ENCODE measurements at places on chromosomes 13 and 19. TPM values are rescaled to one million over a fixed set of nuclear protein-coding genes. Genes with fewer than 3 reads are reported as not detected.
A peak's percentile ranks its signal among the peaks of the same experiment; 100 is the strongest.

- H3K4me1 ChIP-seq, result no peaks in the 10 kb centered on the region
- no peaks in the 10 kb centered on the region for H3K27me3 ChIP-seq
- H3K4me3 ChIP-seq, result no peak overlapping the region
- no peak overlapping the region for H3K27ac ChIP-seq
- H3K36me3 ChIP-seq, result no peaks in the 10 kb centered on the region
These were observed 788.0 kb upstream of the ATXN8OS start for GRCh38 chr13:69319656-69320055.

GRCh38 chr13:52447815-52448552 lies 2.5 kb downstream of the VPS36 start:
- H3K36me3 ChIP-seq, result peaks cover 6% of the 10 kb centered on the region
- DNase-seq, result no peak
- no peak overlapping the region for H3K27ac ChIP-seq

- no peak overlapping the region for H3K4me3 ChIP-seq
- H3K27ac ChIP-seq, result no peak overlapping the region
- no peak for DNase-seq
These were observed 1794.2 kb downstream of the SLITRK5 start for GRCh38 chr13:89465366-89465765.

- DNase-seq, result no peak
- H3K27ac ChIP-seq, result peak overlapping the region; percentile 95
- peaks cover 30% of the 10 kb centered on the region for H3K36me3 ChIP-seq
These were observed 3.5 kb upstream of the FTL start for GRCh38 chr19:48961673-48962028.

- no peak for DNase-seq
- no peaks in the 10 kb centered on the region for H3K4me1 ChIP-seq
- no peak overlapping the region for H3K4me3 ChIP-seq
- no peaks in the 10 kb centered on the region for H3K36me3 ChIP-seq
- no peak overlapping the region for H3K27ac ChIP-seq
- H3K27me3 ChIP-seq, result peaks cover 3% of the 10 kb centered on the region
These were observed 44.7 kb upstream of the LATS2 start for GRCh38 chr13:21106089-21106488.

GRCh38 chr13:25371158-25371874 lies 458 bp upstream of the ATP8A2 start:
- no peak for DNase-seq
- no peaks in the 10 kb centered on the region for H3K36me3 ChIP-seq
- H3K4me1 ChIP-seq, result no peaks in the 10 kb centered on the region
- H3K27me3 ChIP-seq, result peaks cover 69% of the 10 kb centered on the region

- peaks cover 37% of the 10 kb centered on the region for H3K36me3 ChIP-seq
- peaks cover 41% of the 10 kb centered on the region for H3K4me1 ChIP-seq
- DNase-seq, result no peak
- H3K27ac ChIP-seq, result no peak overlapping the region
These were observed 3.7 kb downstream of the ICAM1 start for GRCh38 chr19:10274589-10274988.

DNA sequence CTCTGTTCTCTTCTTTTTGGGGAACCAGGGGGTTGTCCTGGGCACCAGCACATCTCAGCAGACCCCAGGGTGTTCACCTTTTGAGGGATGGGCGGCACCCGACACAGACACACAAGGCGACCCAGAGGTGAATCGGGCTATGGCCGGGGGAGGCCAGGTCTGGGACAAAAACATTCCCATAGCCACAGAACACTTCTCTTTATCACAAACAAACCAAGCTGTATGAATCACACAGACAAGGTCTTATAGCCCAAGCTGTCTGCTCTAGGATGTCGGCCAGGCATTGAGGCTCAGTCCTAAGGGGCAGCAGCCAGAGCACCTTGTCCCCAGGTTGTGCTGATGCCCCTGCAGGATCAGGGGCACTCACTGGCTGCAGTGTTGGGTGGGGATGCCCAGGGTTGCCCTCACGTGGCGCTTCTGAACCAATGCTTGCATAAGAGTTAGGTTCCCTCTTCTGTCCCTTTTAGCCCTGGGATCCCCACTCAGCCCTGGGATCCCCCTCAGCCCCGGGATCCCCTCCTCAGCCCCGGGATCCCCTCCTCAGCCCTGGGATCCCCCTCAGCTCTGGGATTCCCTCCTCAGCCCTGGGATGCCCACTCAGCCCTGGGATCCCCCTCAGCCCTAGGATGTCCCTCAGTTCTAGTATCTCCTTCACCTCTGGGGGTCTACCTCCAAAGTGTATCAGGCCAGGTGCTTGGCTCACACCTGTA lies 26.9 kb downstream of the MAU2 start:
- no peaks in the 10 kb centered on the region for H3K27me3 ChIP-seq
- no peak overlapping the region for H3K27ac ChIP-seq
- H3K4me3 ChIP-seq, result no peak overlapping the region
- H3K36me3 ChIP-seq, result peaks cover 28% of the 10 kb centered on the region

DNA sequence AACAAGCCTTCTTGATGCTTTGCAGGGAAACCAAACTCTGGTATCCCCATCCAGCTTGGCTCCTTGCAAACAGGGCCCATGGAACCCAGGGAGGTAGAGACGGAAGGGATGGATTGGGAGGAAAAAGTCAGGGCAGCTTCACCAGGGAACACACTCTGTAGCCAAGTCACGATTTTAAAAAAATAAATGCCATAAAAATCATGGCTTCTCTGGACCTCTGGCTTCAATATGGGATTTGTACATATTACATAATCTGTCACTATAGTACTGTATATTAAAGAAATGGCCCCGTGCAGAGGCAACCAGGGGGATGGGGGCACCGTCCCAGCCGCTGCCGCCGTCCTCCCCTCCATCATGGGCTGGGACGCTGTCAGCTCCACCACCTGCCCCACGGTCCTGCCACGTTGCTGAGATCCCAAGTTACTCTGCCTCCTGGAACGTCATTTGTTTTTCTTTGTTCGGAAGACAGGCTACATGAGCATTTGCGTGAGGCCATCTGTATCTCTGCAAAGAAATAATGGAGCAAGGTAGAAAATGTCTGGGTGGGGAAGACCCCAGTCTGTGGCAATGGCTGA lies 313.3 kb downstream of the ZNF536 start:
- no peaks in the 10 kb centered on the region for H3K4me1 ChIP-seq
- no peak for DNase-seq
- no peak overlapping the region for H3K4me3 ChIP-seq
- H3K27ac ChIP-seq, result no peak overlapping the region

DNA sequence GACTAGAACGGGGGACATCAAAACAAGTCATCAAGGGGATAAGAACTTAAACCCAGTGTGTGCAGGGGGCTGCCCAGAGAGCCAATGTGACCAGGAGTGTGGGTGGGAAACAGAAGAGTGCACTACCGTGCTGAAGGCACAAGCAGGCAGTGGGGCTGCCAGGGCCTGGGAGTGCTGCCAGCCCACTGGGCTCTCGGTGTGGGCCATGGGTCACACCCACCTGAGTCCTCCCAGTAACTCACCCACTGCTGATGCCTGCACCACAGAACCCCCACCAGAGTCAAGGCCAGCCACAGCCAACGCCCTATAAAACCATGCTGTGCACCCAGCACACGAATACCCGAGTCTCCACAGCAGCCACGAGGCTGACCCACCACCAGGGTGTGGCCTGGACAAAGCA lies 8.5 kb downstream of the MED26 start:
- H3K27me3 ChIP-seq, result no peaks in the 10 kb centered on the region
- DNase-seq, result no peak
- H3K4me3 ChIP-seq, result no peak overlapping the region
- no peak overlapping the region for H3K27ac ChIP-seq

GRCh38 chr19:18183529-18183928 lies 9.5 kb upstream of the MPV17L2 start:
- no peak for DNase-seq
- no peaks in the 10 kb centered on the region for H3K4me1 ChIP-seq
- H3K4me3 ChIP-seq, result no peak overlapping the region
- peaks cover 3% of the 10 kb centered on the region for H3K36me3 ChIP-seq

GRCh38 chr19:40091205-40092129 lies 724 bp upstream of the ZNF780A start:
- H3K36me3 ChIP-seq, result peaks cover 18% of the 10 kb centered on the region
- peaks cover 7% of the 10 kb centered on the region for H3K27me3 ChIP-seq
- H3K27ac ChIP-seq, result peak overlapping the region; percentile 99
- peak overlapping the region; percentile 100 for H3K4me3 ChIP-seq
- peaks cover 43% of the 10 kb centered on the region for H3K4me1 ChIP-seq

- no peak overlapping the region for H3K4me3 ChIP-seq
- no peak overlapping the region for H3K27ac ChIP-seq
- DNase-seq, result no peak
- no peaks in the 10 kb centered on the region for H3K36me3 ChIP-seq
These were observed 386.5 kb downstream of the OLFM4 start for GRCh38 chr13:53415135-53415534.

- H3K27me3 ChIP-seq, result no peaks in the 10 kb centered on the region
- H3K36me3 ChIP-seq, result peaks cover 35% of the 10 kb centered on the region
- H3K4me3 ChIP-seq, result no peak overlapping the region
- H3K4me1 ChIP-seq, result peaks cover 23% of the 10 kb centered on the region
These were observed 13.7 kb downstream of the ZBTB7A start for GRCh38 chr19:4052993-4053422.

GRCh38 chr19:34963573-34964406 lies at the start of gene ZNF792:
Gene ZNF792 (minus strand): TSS chr19:34964229. CDS start chr19:34963662, 567 bp downstream.
- peaks cover 44% of the 10 kb centered on the region for H3K36me3 ChIP-seq
- peak within 1 kb of the TSS; percentile 83 for H3K27ac ChIP-seq
- H3K4me1 ChIP-seq, result peaks cover 22% of the 10 kb centered on the region
- H3K4me3 ChIP-seq, result peak within 1 kb of the TSS; percentile 91
- DNase-seq, result peak; percentile 37

GRCh38 chr13:73242515-73243015 lies 183.8 kb downstream of the KLF5 start:
- no peak for DNase-seq
- no peaks in the 10 kb centered on the region for H3K27me3 ChIP-seq
- H3K4me1 ChIP-seq, result no peaks in the 10 kb centered on the region
- H3K27ac ChIP-seq, result no peak overlapping the region
- no peaks in the 10 kb centered on the region for H3K36me3 ChIP-seq

GRCh38 chr19:35204799-35205732 lies 23.5 kb downstream of the FAM187B start:
- H3K4me3 ChIP-seq, result peak overlapping the region; percentile 61
- peak overlapping the region; percentile 95 for H3K27ac ChIP-seq
- peaks cover 63% of the 10 kb centered on the region for H3K4me1 ChIP-seq
- no peak for DNase-seq
- H3K36me3 ChIP-seq, result peaks cover 7% of the 10 kb centered on the region

DNA sequence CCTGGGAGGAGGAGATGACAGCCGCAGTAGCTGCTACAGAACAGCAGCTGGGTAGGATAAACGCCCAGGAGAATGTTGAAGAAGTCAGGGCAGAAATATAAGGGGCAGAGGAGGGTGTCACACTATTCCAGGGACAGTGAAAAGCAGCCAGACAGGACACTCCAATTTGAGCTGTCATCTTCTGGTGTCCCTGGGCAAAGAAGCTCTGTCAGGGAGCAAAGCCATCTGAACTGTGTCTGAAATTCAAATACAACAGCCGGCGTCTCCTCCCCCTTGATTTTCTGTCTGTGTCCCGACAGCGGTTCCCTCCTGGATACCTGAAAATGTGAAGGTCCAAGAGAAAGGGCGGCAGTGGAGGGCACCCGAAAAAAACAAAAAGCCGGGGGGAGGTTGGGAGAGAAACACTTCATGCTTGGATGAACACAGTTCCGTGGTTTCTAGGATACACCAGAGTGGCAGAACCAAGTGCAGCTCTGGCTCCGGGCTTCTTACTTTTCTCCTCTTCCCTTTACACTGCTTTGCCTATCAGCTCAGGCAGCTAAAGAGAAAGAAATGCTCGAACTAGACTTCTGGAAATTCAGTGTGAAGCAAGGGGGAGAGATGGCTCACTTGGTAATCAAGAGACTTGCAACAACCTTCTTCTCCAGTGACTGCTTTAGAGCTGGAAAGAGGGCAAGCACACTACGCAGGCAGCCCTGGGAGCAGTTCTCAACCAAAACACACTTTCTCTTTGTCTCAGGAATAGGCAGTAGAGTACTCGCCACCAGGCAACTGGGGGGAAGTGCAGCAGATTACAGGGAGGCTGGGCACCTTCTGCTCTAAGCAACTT lies 465.6 kb downstream of the ITGBL1 start:
- no peaks in the 10 kb centered on the region for H3K4me1 ChIP-seq
- H3K27ac ChIP-seq, result no peak overlapping the region
- DNase-seq, result no peak
- H3K27me3 ChIP-seq, result peaks cover 44% of the 10 kb centered on the region
- H3K36me3 ChIP-seq, result no peaks in the 10 kb centered on the region

GRCh38 chr19:43455321-43456113 lies 9.9 kb downstream of the LYPD3 start:
- H3K27me3 ChIP-seq, result no peaks in the 10 kb centered on the region
- H3K4me1 ChIP-seq, result peaks cover 31% of the 10 kb centered on the region
- H3K36me3 ChIP-seq, result peaks cover 2% of the 10 kb centered on the region

DNA sequence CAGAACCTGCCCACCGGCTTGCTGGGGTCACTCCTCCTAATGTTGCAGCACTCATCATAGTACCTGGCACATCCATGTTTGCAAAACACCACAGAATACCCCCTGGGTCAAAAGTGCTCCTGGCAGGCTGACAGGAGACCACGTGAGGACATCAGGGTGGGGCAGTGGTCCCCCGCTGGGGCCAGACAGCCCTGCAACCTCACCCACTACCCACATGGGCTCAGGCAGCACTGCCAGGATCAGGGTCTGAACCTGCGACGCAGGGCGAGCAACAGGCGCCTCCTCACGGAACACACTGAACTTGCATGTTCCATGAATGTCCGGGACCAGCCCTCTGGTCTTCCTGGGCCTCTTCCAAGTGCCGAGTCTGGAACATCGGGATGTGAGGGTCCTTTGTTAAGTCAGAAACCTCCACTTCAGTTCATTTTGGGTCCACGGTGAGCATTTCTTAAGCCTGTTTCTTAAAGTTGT lies 1.4 kb upstream of the SLC7A9 start:
- no peaks in the 10 kb centered on the region for H3K36me3 ChIP-seq
- no peak overlapping the region for H3K4me3 ChIP-seq
- no peaks in the 10 kb centered on the region for H3K4me1 ChIP-seq
- H3K27ac ChIP-seq, result no peak overlapping the region
- no peak for DNase-seq

DNA sequence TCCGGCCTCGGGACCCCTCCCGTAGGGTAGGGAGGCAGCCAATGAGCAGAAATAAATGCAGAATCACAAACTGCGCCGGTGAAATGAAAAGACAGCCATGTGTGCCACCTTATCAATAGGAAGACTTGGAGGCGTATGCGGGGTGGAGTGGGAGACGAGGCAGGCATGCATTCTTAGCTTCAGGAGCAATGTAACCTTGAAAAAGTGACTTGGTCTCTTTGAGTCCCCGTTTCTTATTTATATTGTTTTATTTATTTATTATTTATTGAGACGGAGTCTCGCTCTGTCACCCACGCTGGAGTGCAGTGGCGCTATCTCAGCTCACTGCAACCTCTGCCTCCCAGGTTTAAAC lies 16.0 kb downstream of the SSC5D start:
- DNase-seq, result no peak
- H3K4me3 ChIP-seq, result peak overlapping the region; percentile 78
- H3K27me3 ChIP-seq, result peaks cover 4% of the 10 kb centered on the region
- no peak overlapping the region for H3K27ac ChIP-seq
- H3K4me1 ChIP-seq, result peaks cover 24% of the 10 kb centered on the region
- peaks cover 5% of the 10 kb centered on the region for H3K36me3 ChIP-seq

- no peaks in the 10 kb centered on the region for H3K27me3 ChIP-seq
- peaks cover 16% of the 10 kb centered on the region for H3K4me1 ChIP-seq
- no peak overlapping the region for H3K4me3 ChIP-seq
- no peak for DNase-seq
- peaks cover 6% of the 10 kb centered on the region for H3K36me3 ChIP-seq
These were observed 4.9 kb downstream of the AP2A1 start for GRCh38 chr19:49771674-49772139.

- no peak for DNase-seq
- H3K36me3 ChIP-seq, result no peaks in the 10 kb centered on the region
- no peak overlapping the region for H3K27ac ChIP-seq
- peaks cover 8% of the 10 kb centered on the region for H3K27me3 ChIP-seq
- H3K4me1 ChIP-seq, result no peaks in the 10 kb centered on the region
These were observed 11.2 kb upstream of the COMP start for GRCh38 chr19:18802354-18802753.

The RGL3 gene
- not detected for total RNA-seq

The PNMA8C gene
- total RNA-seq, result not detected

The FFAR3 gene
- total RNA-seq, result 0.36 TPM

The AMER2 gene
- not detected for total RNA-seq

Data from activated T-helper 1 cell treated with anti-CD3 and anti-CD28 coated beads, Interleukin-12 subunit alpha, Interleukin-12 subunit beta, Interleukin-2, Interleukin-4 antibody, amounts not matched to agents 30 ng/mL and 10 ng/mL and 1 ng/mL, durations not matched to agents 14 hours and 24 hours and 36 hours (primary cell).